Naive thymus-derived CD8-positive, alpha-beta T cell (primary cell): ENCODE measurements at places on chromosomes 1 and 21. TPM values are rescaled to one million over a fixed set of nuclear protein-coding genes. Genes with fewer than 3 reads are reported as not detected.

Gene FCRL5
- 1.7 TPM for total RNA-seq

GRCh38 chr1:179529482-179530195, 46.1 kb downstream of the NPHS2 start:
- DNase-seq = no peak

- DNase-seq = no peak
These were observed 97.4 kb downstream of the NPHS2 start for GRCh38 chr1:179478370-179478769.

DNA sequence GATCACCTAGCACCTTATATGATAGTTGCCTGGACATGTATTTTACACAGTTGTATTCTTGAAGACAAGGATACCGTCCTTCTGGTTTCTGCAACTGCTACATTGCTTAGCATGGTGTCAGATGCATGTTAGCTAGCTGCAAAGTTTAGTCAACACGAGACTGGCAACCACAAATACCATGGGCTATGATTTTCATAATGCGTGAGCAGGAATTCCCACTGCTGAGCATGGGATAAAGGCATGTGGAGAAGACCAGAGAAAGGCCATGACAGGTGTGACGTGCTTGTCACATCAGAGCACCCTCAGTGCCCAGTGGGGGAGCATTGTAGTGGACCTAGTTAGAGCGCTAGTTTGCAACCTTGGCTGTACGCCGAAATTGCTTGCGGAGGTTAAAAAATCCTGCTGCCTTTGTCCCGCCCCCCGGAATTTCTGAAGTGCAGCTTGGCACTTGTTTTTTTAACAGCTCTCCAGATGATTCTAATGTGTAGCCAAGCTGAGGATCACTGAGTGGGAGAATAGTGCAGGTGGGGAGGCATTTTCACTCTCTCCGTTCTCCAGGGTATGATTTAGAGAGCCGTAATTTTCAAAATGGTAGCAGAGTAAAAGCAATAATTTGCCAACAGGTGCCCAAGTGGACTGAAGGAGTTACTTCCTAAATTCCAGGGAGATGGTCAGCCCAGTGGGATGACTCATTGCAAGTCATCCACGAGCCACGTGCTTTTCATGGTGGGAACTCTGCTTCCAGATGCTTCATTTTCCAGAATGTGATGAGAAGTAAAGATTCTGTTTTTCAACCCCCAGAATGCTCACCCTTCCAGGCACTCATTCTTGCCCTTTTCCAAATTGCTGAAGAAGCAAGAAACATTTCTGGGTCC, 81.0 kb downstream of the CNIH3 start:
- no peak for DNase-seq

DNA sequence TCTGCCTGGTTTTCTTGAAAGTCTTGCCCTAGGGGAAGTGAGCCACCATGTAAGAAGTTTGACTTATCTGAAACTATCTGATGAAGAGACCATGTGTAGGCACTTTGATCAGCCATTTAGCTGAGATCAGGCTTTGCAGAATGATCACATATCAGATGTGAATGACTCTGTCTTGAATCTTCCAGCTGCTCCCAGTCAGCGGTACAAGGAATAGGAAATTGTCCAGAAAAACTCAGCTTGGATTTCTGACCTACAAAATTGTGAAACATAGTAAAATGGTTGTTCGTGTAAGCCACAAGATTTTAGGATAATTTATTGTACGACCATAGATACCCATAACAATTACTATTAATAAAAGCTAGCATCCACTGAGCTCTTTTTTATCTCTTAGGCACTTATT, 41.9 kb upstream of the NTNG1 start:
- DNase-seq = no peak
